ENCODE measurements at places on chromosomes 12 and 14. TPM values are rescaled to one million over a fixed set of nuclear protein-coding genes. Genes with fewer than 3 reads are reported as not detected.
A peak's percentile ranks its signal among the peaks of the same experiment; 100 is the strongest.

- DNase-seq: no peak
These were observed 105.6 kb downstream of the SLC25A47 start for GRCh38 chr14:100428727-100429126.

GRCh38 chr12:54987611-54988231 lies 3.2 kb upstream of the TESPA1 start:
- no peak for DNase-seq

GRCh38 chr14:77322250-77322902 lies 1.5 kb downstream of the GSTZ1 start:
- DNase-seq: no peak

DNA sequence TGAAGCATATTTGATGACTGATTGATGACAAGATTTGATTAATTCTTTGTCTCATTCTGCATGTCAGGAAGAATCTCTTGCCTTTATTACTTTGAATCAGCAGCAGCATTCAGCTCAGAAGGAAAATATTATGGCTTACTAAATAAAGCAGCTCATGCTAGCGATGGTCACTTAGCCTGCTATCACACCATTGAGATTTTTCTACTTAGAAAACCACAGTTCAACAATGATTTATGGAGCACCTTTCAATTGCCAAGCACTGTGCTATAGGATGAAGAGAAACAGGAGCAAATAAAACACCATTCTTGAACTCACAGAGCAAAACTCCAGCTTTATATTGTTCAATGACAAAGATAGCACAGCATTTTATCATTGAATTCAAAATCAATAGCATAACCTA lies 197.7 kb downstream of the CPNE8 start:
- no peak for DNase-seq

GRCh38 chr14:30620178-30620577 lies 1.9 kb upstream of the SCFD1 start:
- DNase-seq: no peak

Gene KRT78
- not detected for total RNA-seq

- DNase-seq: no peak
These were observed 881 bp upstream of the PUS1 start for GRCh38 chr12:131928080-131928710.

GRCh38 chr12:5003025-5003666 lies 40.5 kb upstream of the KCNA5 start:
- DNase-seq: no peak

GRCh38 chr14:51094282-51094821 lies 553 bp downstream of the TRIM9 start:
- DNase-seq: no peak

DNA sequence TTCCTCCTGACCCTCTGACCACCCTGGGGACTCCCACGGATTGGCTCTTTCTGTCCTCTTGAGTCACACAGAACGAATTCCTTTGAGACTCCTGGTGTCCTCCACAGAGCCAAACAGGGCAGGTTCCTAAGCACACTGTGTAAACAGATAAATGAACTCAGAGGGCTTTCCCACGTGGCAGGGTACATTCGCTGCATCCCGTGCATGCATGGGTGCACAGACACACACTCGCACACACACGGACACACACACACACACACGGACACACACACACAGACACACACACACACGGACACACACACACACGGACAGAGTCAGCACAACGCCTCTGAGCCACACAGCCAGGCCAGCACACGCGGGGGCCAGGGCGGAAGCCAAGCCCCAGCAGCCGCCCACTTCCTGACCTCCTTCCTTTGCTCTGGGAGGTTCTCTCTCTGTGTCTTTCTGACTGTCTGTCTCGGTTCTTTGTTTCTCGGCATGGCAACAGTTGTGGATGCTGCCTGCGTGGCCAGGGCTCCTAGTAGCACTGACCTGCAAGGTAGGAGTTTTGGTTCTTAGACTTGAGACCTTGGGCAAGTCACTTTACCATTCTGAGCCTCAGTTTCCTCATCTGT lies 706 bp downstream of the CRACR2A start:
- peak; percentile 58 for DNase-seq

DNA sequence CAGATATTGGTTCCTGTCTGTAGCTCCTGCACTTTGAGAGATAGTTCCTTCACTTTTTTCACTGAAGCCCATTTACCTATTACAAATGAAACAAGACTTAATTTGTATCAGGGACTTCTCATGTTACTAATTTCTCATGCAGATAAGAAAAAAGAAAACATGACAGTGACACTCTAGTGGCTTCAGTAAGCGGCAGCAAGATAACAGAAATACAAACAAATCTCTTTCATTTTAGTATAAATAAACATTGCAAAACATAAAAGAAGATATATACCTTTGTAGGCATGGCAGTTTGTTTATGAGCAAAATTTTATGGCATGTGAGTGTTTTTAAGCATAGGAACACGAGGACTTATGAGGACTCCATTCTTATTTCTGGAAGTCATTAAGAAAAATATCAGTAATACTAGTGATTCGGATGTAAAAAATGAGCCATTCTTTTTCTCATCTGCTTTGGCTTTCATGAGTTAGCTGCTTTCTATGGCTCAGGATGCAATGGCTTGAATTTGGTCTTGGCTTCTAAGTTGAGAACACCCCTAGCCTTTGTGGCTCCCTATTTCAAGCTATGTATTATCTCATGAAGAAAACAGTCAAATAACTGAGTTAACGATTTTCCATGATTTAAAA lies 310.1 kb upstream of the RGS6 start:
- DNase-seq: no peak

DNA sequence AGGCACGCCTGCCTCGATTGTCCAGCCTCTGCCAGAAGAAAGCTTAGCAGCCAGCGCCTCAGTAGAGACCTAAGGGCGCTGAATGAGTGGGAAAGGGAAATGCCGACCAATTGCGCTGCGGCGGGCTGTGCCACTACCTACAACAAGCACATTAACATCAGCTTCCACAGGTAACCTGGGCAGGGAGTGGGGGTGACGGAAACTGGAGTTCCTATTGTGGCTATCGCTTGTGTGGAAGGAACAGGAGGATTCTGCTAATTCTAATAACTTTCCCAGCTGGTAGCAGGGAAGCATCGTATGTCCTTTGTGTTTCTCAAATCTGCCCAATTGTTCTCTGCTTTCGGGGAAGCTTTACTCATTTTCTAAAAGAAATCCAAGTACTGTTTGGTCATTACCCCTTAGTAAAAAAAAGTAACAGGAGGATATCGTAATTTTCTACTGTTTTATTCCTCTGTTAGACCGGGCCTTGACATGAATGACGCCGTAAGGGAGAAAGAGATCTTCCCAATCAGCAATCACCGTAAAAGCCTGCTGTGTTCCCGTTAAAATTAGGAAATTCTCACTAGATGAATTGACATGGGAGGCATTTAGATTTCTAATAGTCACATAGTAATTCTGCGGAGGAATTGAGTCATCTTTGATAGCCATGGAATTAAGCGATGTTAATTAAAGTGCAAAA lies 449 bp downstream of the THAP2 start:
- DNase-seq: no peak

Gene ANG
- 1.3 TPM for total RNA-seq

DNA sequence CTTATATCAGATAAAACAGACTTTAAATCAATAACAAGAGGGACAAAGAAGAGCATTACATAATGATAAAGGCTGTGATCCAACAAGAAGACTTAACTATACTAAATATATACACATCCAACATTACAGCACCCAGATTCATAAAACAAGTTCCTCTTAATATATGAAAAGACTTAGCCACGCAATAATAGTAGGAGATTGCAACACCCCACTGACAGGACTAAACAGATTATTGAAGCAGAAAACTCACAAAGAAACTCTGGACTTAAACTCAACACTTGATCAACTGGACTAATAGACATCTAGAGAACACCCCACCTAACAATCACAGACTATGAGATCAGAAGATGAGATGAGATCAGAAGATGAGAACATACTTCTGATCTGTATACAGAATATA lies 5.7 kb upstream of the CLEC14A start:
- DNase-seq: no peak

DNA sequence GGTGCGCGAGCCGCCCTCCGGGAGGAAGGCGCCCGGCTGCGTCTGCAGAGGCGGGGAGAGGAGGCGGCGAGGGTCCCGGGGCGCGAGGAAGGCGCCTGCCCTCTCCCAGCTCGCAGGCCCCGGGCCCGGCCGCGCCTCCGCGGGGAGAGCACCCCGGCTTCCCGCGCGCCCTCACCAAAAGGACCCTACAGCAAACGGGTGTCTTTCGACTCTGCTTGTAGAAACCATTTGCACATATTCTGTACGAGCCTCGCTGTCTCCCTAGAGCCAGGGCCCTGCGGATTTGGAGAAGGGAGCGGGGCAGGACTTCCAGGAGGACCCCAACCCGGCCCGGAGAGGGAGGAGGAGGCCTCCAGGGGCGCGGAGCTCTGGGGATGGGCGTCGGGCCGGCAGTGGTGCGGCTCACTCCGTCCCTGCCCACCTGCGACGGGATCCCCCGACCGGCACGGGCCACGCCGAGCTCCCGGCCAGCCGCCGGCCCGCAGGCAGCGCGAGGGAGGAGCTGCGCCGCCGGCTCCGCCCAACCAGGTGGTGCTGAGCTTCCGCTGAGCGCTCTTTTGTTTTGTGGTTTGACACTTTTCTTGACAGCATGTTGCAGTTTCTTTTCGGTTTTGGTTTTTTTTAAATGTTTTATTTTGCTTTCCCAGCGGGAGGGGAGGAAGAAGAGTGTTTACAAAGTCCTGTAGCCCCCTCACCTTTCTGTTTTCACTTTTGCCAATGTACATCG lies 103.3 kb upstream of the FKBP4 start:
- no peak for DNase-seq

Gene FOXN4
- not detected for total RNA-seq

- no peak for DNase-seq
These were observed 9.2 kb downstream of the HEBP1 start for GRCh38 chr12:12990700-12991468.

DNA sequence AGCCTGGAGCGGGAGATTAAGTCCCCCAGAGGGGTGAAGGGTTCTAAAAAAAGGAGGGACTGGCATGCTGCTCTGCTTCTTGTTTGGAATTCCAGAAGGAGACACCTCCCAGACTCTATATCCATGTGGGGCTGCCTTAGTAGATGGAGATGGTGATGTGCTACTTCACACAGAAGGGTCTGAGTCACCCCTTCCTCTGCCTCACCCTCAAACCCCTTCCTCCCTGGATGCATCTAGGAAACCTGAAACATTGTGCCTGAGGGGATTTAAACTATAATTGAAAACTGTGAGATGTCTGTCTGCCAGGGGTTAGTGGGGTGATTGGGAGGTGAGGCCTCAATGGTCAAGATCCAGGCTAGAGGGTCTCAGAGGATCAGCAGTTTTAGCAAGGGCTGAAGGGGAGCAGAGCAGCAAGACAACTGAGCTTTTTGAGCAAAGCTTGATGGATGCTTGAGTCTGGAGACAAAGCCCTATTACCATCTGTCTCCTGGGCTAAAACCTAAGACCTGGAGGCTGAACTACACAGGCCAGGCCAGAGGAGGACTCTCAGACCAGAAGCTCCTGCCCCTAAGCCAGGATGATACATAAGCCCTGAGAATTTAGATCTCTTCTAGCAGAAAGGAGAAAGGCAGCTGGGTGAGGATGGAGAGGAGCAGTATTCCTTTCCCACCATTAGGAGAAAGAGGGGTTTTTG lies 314.7 kb upstream of the ATP2B1 start:
- no peak for DNase-seq

GRCh38 chr14:33899723-33900341 lies 51.0 kb downstream of the EGLN3 start:
- DNase-seq: no peak

GRCh38 chr12:126685636-126686035 lies 1581.3 kb upstream of the TMEM132C start:
- DNase-seq: no peak

Gene CPNE6
- total RNA-seq: not detected

Gene CCDC60
- total RNA-seq: not detected

Gene DCN
- 12.5 TPM for total RNA-seq

Gene MOAP1
- total RNA-seq: 13.7 TPM

- DNase-seq: no peak
These were observed 27.6 kb upstream of the CCDC91 start for GRCh38 chr12:28162697-28163096.

DNA sequence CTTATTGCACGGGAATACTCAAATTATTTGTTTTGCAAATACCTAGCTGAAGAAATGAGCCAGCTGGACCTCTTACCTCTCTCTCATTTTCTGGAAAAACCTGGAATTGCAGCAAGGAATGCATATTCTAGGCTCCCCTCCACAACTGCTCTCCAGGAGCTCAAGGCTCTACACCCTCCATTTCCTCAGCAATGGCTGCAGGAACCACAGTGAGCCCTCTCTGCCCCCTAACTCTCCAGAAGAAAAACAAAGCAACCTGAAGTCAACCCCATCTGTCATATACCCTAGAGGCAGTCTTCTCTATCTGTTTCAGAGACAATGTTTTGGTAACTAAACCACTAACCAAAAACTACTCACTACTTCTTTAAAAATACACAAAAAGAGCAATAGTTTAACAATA lies 221.6 kb downstream of the SLC25A21 start:
- no peak for DNase-seq

Gene EML5
- total RNA-seq: 0.40 TPM

- DNase-seq: no peak
These were observed 167.2 kb downstream of the GCH1 start for GRCh38 chr14:54735424-54735823.

- DNase-seq: no peak
These were observed 349.7 kb upstream of the FAR2 start for GRCh38 chr12:28799348-28799747.

GRCh38 chr12:1540690-1541089 lies 53.7 kb downstream of the FBXL14 start:
- no peak for DNase-seq

GRCh38 chr12:56261503-56262232 lies 3.5 kb upstream of the ANKRD52 start:
- peak; percentile 85 for DNase-seq

Gene TAS2R14
- 0.06 TPM for total RNA-seq

DNA sequence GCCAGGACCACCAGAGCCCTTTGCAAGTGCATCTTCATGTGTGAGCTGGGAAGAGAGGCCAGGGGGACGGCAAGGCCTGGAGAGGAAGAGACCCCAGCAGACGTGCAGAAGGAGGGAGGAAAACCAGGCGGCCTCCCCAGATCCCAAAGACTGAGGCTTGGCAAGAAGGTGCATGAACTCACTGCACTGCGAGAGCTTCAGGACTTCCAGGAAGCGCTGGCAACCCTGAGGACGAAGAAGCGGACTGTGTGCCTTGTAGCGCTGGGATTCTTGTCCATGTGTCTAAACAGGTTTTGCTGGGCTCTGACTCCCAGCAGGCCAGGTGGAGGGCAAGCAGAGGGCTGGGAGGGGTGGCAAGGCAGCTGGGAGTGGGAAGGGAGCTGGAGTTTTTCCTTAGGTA lies 939 bp downstream of the TGFB3 start:
- DNase-seq: no peak

Gene ADCY6
- 13.5 TPM for total RNA-seq

Gene SLC17A8
- total RNA-seq: not detected
